ENCODE measurements at places on chromosomes 4 and X.

DNA sequence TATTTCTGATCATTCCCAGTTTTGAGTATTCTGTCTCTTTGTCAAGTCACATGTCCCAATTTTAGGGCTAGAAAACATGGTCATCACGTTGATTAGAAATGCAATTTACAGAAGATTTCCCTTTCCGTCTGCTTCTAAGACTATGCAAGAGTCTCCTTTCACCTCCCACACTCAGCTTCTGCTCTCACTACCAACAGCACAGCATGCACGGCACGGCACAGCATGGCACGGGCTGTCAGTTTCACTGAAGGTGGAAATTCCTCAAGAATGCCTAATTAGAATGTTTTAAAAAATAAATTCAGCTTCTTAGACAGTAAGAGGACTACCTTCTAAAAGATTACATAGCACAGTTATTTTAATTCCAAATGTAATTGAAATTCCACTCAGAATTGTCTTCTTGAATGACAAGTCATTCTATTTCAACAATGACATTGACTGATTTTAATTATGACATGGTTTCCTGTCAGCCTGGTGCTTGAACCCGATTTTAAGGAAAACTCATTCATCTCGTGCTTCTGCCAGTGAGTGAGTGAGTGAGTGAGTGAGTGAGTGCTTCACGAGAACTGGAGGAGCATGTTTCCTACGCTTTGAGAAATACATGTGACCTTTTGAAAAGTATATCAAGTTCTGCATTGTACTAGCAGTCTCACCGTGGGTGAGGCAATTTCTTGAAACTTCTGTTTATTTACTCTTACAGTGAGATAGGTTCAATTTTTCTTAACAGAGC lies 124.8 kb upstream of the SORBS2 start:
- DNase-seq = no peak

- no peak for DNase-seq
Observed at GRCh38 chr4:89026542-89026941, 30.4 kb downstream of the FAM13A start.

GRCh38 chr4:187335339-187335738 lies 611.7 kb upstream of the FAT1 start:
- DNase-seq = no peak

DNA sequence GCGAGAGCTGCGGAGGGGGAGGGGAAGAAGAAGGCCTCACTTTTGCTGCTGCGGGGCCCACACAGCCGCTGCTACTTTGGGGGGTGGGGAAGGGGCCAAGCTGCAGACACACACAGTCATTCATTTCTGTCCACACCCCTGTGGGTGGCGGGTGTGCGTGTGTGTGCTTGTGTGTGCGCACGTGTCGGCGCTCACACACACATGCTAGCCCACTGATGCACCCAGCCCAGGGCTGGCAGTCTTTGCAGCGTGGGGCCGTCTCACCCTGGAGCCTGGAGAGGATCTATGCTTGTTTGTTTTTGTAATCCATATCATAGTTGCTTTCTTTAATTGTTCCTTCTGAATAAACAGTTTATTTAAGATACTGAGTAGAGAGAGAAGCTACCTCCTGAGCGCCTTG lies 4.0 kb downstream of the DUSP9 start:
- DNase-seq = no peak

DNA sequence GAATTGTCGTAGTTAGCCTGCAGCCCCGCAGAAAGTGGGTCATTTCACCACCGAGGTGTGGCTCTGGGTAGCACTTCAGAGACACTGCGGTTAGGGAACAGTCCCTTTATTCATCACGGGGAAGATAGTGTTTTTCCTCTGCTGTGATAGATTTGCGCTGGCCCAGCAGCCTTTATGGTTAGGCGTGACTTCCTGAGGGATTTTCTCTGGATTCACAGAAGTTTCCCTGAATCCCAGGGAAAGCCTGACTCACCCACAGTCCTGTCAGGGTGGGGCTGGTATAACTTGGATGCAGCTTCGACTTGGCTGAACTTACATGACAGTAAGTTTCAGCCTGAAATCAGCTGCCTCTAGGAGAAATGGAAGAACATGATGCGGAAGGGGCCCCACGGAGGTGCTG lies 196.3 kb upstream of the HHIP start:
- DNase-seq = peak; percentile 42

DNA sequence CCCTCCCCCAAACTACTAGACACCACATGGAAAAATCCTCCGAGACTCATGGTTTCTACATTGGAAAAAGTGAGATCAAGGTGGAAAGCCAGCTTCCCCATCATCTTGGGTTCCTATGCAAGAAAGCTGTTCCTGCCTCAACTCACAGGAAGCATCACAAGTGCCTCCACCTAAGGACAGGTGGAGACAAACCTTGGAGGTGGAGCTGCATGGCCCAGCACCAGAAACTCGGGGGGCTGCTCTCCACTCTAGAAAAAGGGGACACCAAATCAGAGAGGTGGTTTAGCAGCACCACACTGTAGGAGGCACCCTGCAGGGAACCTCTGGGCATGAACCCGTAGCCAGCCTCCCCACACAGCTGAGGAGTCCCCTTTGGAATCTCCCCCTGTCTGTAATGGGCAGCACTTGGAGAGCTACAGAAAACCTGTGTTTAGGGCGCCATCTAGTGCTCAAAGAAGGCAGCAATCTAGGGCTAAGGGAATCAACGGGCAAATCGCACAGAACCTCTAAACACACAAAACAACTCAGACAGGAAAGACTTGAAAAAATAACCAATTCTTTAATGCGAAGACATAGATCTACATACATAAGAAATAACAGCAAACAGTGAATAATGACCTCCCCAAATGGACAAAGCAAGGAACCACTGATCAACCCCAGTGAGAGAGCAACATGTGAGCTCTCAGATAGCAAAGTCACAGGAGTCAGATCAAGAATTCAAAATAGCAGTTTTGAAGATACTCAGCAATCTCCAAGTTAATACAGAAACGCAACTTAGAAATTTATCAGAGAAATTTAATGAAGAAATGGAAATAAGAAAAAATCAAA lies 37.0 kb upstream of the ZBTB33 start:
- DNase-seq = peak; percentile 61

DNA sequence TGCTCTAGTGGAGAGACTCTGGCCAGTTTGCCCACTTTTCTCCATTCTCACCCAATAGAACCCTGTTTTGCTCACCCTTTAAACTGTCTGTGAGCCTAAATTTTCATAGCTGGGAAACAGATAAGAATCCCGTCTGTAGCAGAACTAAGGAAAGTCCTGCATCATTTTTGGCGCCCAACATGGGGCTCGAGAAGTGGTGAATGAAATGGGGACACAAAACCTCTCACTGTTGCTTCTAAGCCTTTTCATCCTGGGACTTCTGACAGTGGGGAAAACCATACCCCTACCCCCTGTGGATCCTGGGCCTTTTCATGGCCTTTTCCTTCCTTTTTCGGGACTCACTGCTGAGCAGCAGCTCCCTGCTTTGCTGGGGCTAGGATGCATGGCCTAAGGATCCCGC lies 189.9 kb downstream of the INPP4B start:
- no peak for DNase-seq

- DNase-seq = no peak
Observed at GRCh38 chr4:146349306-146349705, 135.0 kb downstream of the REELD1 start.

GRCh38 chr4:144562019-144562705 lies 83.8 kb upstream of the HHIP start:
- peak; percentile 81 for DNase-seq

DNA sequence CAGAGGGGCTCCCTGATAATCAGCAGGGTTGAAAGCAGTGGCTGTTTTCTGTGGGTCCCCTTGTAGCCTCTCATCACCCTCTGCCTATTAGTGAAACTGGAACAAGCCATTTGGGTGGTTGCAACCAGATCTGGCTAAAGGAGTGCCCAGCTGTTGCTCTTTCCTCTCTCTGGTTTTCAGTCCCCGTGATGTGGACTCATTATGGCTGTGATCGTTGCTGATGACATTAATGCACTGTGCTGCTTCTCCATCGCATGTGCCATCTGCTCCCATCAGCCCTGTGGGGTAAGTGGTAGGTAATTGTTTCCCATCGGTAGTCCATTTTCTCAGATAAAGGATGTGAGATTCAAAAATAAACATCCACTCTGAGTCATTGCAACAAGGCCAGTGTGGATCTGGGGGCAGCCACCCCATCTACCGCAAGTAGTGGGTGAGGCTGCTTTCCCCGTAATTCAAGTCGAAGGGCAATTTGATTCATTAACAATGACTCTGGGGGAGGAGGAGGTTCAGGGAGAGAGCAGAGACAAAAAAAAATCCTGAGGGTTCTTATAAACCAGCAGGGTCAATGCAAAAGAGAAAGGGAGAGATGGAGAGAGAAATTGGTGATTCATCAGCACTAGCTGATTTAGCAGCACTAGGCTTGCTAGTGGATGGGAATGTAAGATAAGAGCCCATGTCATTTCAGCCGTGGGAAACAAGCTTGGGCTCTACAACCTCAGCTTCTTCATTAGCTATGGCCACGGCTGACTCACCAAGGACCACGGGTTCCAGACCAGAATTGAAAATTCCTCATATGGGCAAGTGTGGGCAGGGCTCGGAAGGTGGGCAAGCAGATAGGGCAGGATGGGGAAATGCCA lies 357.8 kb downstream of the MID1IP1 start:
- DNase-seq = peak; percentile 50

- DNase-seq = peak; percentile 89
Observed at GRCh38 chr4:86508436-86508835, 85.7 kb upstream of the PTPN13 start.

- DNase-seq = no peak
Observed at GRCh38 chrX:91039777-91040176, 394.9 kb upstream of the PABPC5 start.

DNA sequence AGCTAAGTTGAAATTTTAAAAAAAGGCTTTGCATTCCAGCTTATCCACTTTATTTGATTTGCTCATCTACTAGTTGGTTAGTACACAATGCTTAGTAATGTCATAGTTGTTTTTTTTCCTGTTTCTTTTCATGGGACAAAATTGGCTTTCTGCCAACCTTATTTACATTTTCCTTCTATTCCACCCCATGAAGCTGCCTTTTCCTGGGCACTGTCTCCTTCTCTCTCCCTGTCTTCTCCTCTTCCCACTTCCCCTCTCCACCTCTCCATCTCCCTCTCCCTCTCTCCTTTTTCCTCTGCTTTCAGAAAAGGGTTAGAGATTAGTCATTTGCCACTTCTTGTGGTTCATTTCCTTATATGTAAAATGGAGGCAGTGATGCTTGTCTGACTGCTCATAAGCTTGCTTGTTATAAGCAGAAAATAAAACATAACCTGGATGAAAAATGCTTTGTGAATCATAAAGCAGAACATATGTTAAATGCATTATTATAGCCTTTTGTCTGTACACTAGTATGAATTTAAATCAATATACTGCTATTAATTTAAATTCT lies 181.9 kb downstream of the CEP135 start:
- peak; percentile 24 for DNase-seq

GRCh38 chr4:168815379-168816345 lies 194.4 kb downstream of the CBR4 start:
- no peak for DNase-seq

- no peak for DNase-seq
Observed at GRCh38 chrX:29724316-29724715, 491.0 kb upstream of the MAGEB2 start.

- DNase-seq = no peak
Observed at GRCh38 chrX:45885931-45886330, 659.3 kb downstream of the ZNF674 start.

DNA sequence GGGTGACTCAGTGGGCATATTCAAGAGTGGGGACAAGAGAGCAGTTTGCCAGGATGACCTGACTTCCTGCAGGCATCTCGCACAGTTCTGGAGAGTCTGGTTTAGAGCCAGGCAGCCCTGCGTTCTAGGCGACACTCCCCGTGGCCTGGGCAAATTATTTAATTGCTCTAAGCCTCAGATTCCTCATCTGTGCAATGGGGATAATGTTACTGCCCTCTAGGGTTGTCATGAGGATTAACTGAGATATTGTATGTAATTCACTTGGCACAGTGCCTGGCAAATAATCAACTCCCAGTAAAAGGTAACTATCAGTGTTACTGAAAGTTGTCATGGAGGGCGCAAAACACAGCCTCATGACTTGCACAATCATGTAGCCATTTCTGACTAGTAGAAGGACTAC lies 48.8 kb upstream of the PITX2 start:
- DNase-seq = no peak

- DNase-seq = no peak
Observed at GRCh38 chr4:108477527-108478108, 142.8 kb upstream of the RPL34 start.

DNA sequence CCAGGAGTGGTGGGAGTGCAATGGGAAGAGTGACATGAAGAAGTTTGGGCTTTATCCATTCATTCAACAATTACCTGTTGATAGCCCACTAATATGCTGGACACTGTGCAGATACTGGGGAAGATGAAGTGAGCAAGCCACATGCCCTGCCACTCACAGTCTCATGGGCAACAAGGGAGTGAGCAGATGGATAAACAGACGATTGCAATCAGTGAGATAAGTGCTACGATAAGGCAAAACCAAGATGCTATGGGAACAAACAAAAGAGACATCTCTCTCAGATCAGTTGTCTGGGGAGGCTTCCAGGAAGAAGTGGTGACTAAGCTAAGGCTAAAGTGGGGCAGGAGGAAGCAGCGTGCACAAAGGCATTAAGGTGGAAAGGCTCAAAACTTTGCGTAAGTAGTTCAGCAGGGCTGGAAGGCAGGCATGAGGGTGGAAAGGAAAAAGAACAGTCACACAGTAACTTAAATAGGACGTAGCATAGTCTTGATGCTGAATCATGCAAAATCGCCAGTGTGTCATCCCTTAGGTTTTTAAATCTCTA lies 31.7 kb downstream of the GAB3 start:
- DNase-seq = peak; percentile 70

DNA sequence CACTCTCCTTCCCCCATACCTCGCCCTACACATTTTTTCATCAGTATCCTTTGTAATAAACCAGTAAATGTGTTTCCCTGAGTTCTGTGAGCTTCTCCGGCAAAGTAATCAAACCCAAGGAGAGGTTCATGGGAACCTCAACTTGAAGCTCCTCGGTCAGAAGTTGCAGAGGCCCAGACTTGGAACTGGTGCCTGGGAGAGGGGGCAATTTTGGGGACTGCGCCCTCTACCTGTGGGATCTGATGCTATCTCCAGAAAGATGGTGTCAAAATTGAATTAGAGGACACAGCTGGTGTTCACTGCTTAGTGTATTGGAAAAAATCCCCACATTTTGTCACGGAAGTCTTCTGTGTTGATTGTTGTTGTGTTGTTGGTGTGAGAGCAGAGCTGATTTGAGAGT lies 70.6 kb downstream of the ATP11C start:
- DNase-seq = no peak

GRCh38 chr4:73908965-73909364 lies 39.8 kb downstream of the CXCL1 start:
- no peak for DNase-seq

DNA sequence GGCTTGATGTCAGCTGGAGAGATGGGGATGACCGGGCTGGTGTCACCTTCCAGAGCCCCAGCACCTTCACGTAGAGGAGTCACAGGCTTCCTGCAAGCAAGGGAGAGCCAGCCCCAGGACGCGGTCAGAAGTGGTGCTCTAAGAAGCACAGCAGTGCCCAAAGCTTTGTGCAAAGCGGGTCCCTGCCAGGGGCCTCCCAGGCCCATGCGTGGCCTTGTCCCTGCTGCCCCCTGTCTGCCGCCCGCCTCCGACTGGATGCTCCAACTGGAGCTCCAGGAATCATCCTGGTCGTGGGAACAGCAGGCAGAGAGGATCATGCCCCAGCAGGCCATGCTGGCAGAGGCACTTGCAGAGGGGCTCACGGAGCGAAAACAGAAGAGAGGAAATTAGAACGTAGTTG lies 40.1 kb upstream of the LRPAP1 start:
- DNase-seq = no peak
